Sigmoid colon (tissue), 7 donors: ENCODE measurements at places on chromosomes 7 and 10. TPM values are rescaled to one million over a fixed set of nuclear protein-coding genes. Genes with fewer than 3 reads are reported as not detected.

Gene PDE6C
- not detected for polyA plus RNA-seq

Gene FOXL3
- polyA plus RNA-seq, result not detected

Gene PDK4
- 48.0 TPM for polyA plus RNA-seq

Gene BMI1
- 18.6 TPM for polyA plus RNA-seq

Gene ZNF365
- polyA plus RNA-seq, result not detected

Gene TSPAN12
- polyA plus RNA-seq, result 18.0 TPM

Gene WIPF3
- polyA plus RNA-seq, result 0.60 TPM

Gene LMBR1
- polyA plus RNA-seq, result 6.6 TPM

Gene PNLIPRP3
- polyA plus RNA-seq, result not detected

Gene PFKFB3
- 33.2 TPM for polyA plus RNA-seq

Gene CPA4
- polyA plus RNA-seq, result 0.06 TPM

Gene CCL26
- polyA plus RNA-seq, result 3.0 TPM

Gene NYAP1
- 1.6 TPM for polyA plus RNA-seq

Gene TMEM225B
- polyA plus RNA-seq, result 0.38 TPM

Gene TMEM229A
- polyA plus RNA-seq, result not detected

Gene OPALIN
- not detected for polyA plus RNA-seq

Gene KEL
- 0.69 TPM for polyA plus RNA-seq

Gene CCL24
- 24.4 TPM for polyA plus RNA-seq

Gene NCF1
- 27.8 TPM for polyA plus RNA-seq

Gene PNLIP
- polyA plus RNA-seq, result not detected

Gene SPDYE1
- not detected for polyA plus RNA-seq

Gene GARS1
- polyA plus RNA-seq, result 55.5 TPM

Gene PAPOLB
- polyA plus RNA-seq, result not detected

Gene SAP25
- polyA plus RNA-seq, result not detected

Gene ECHS1
- polyA plus RNA-seq, result 360 TPM

Gene ZNF425
- 0.85 TPM for polyA plus RNA-seq

Gene PRLHR
- polyA plus RNA-seq, result not detected

Gene NPSR1
- not detected for polyA plus RNA-seq

Gene CLDN4
- polyA plus RNA-seq, result 690 TPM

Gene ANKRD61
- not detected for polyA plus RNA-seq

Gene HOXA4
- not detected for polyA plus RNA-seq

Gene C10orf90
- polyA plus RNA-seq, result not detected

Gene VWDE
- under 0.01 TPM for polyA plus RNA-seq

Gene LIPF
- not detected for polyA plus RNA-seq

Gene CPED1
- 2.2 TPM for polyA plus RNA-seq

Gene IRF5
- polyA plus RNA-seq, result 4.8 TPM

Gene TMEM26
- polyA plus RNA-seq, result 2.3 TPM

Gene RAPGEF5
- 12.6 TPM for polyA plus RNA-seq

Gene TAF3
- 3.0 TPM for polyA plus RNA-seq

Gene ANKRD22
- polyA plus RNA-seq, result 9.7 TPM

Gene COMTD1
- 56.5 TPM for polyA plus RNA-seq

Gene TBRG4
- polyA plus RNA-seq, result 44.6 TPM

Gene EPHB6
- 1.2 TPM for polyA plus RNA-seq

Gene NAT16
- 0.23 TPM for polyA plus RNA-seq

Gene GHRHR
- polyA plus RNA-seq, result not detected

Gene FAM241B
- polyA plus RNA-seq, result 4.2 TPM

Gene BLNK
- polyA plus RNA-seq, result 8.6 TPM

Gene ZNF107
- polyA plus RNA-seq, result 6.0 TPM

Gene STOX1
- polyA plus RNA-seq, result 0.92 TPM

Gene APBB1IP
- polyA plus RNA-seq, result 3.0 TPM

Gene PRRT4
- polyA plus RNA-seq, result not detected

Gene HTRA1
- polyA plus RNA-seq, result 43.8 TPM

Gene PTPRE
- 11.9 TPM for polyA plus RNA-seq
